Suprapubic skin (tissue), 4 donors: ENCODE measurements at places on chromosomes 7 and 10. TPM values are rescaled to one million over a fixed set of nuclear protein-coding genes. Genes with fewer than 3 reads are reported as not detected.

DNA sequence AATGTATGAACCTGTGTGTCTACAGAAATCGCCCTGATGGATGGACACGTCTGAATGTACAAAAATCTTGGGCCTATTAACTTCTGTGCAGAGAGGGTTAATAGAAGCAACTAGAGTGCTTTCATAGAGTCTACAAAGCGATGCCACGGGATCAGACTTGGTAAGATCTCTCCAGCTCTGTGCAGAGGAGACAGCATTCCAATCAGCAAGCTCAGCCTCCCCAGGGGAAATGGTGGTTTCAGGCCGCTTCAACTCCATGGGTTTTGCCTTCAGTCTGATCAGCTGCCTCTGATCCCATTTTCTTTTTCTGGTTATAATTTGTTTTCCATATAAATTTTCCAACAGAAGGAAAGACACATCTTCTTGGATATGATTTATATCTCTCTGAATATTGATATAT is 35.1 kb upstream of the COBL start:
- no peak for DNase-seq

DNA sequence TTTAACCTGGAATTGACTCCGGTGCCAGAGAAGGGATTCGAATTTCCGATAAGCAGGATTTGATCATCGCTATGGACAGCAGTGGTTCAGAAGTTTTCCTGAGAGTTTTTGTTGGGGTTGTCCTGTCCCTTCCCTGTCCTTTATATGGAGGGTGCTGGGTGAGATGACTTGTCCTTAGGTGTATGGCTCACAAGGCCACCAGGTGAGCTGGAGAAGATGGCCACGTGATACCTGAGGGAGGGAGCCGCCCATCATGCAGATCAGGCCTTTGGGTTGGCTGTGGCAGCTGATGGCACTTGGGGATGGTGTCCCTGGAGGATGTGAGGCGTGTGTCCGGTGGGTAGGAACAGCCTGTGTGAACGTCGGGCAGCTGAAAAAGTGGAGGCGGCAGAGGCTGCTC is 187.7 kb downstream of the PTPN20 start:
- no peak for DNase-seq

GRCh38 chr10:97687785-97688781 is 1.0 kb upstream of the AVPI1 start:
- no peak for DNase-seq

GRCh38 chr10:68096913-68097516 is 12.3 kb upstream of the MYPN start:
- no peak for DNase-seq

DNA sequence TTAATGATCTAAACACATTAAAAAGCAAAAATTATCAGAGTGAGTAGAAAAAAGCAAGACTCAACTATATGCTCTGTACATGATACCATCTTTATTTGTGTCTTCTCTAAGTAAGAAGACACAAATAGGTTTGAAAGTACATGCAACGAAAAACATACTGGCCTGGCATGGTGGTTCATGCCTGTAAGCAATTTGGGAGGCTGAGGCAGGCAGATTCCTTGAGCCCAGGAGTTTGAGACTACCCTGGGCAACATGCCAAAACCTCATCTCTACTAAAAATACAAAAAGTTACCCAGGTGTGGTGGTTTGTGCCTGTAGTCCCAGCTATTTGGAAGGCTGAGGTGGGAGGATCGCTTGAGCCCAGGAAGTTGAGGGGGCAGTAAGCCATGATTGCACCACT is 78.1 kb upstream of the TOMM7 start:
- DNase-seq = no peak

- DNase-seq = no peak
Measured at GRCh38 chr7:85765698-85766298, 578.9 kb upstream of the SEMA3D start.

- DNase-seq = no peak
Measured at GRCh38 chr7:4279216-4279615, 402.9 kb upstream of the FOXK1 start.

DNA sequence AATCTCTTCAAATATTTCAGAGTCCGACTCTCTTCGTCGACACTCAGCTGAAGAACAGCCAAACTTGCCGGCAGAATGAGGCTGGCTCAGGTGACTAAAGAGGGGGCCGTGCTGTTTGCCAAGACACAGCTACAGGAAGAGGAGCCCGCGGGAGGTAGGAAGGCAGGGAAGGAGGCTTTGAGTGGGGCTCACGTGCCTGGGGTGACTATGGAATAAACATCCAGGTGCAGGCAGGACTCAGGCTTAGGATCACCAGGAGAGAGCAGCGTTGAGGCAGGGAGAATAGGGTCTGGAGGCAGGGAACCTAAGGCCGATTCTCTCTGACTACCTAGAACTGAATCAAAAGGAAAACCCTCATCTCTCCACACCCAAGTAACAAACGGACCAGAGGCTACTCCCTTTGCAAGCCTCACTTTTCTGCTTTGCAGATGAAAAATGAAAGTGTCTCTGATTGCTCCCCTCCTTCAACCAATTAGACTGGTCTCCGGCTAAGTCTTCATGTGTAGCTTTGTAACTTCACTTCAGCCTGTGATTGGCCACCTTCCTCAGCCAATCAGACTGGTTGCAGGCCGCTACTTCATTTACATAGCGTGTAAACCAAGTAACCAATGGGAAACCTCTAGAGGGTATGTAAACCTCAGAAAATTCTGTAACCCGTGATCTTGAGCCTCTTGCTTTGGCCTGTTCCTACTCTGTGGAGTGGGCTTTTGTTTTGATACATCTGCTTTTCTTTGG is 19.7 kb upstream of the BNIP3 start:
- DNase-seq = no peak

DNA sequence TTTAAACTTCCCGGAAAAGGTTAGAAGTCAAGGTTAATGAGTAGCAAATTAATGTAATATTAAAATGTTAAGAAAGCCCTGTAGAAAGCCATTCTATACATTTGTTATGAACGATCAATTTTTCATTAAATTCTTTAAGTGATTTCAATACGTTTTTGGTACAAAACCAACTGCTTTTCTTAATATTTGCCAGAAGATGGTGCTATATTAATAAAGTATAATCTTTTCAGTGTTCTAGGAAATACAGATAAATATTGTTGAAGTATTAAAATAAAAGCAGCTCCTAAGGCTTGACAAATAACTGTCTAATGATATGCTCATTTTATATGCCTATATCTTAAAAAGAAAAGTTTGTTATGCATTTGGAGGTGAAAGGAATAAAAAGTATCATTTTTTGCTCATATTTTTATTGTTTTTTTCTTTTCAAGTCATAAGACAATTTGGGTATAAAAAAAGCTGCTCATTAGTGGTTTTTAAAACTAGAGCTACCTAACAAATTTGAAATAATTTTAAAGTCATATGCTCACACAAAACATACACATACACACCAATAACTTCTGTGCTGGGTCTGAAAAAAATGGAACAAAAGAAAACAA is 130.3 kb upstream of the POT1 start:
- DNase-seq = no peak

- no peak for DNase-seq
Measured at GRCh38 chr7:88922944-88923343, 127.4 kb upstream of the TEX47 start.

- DNase-seq = no peak
Measured at GRCh38 chr10:5620966-5621365, 45.4 kb downstream of the ASB13 start.

- no peak for DNase-seq
Measured at GRCh38 chr7:102407910-102408309, 11.7 kb downstream of the PRKRIP1 start.

DNA sequence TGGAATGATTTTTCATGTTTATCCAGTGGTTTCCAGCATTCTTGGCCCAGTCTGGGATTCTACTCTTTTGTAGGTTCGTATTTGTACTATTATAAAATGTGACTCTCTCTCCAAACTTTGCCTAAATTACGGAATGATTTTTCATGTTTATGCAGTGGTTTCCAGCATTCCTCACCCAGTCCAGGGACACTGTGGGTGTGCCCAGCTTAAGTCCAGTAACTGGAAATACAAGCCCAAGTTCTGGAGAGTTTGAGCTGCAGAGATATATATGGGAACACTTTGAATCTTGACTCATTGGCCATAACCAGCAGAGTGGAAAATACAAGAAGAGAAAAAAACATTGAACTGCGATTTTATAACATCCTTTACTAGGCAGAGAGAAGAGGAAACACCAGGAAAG is 5.9 kb upstream of the MAGI2 start:
- DNase-seq = no peak

DNA sequence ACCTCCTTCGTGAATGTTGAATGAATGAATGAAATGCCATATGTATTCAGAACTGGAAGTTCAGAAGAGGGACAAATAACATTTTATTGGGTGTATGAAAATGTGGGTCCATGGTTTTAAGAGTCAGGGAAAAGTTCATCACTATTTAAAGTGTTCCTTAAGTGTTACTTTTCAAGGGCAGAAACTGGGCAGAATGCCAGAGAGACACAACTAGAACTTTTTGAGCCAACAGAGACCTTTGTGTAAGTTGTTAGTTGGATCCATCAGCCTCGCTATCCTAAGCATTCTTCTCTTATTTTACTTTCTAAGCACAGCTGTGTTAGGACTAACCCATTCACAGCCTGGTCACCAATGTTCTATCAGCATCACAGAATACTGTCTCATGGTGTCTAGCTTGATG is 13.6 kb upstream of the TAF3 start:
- DNase-seq = no peak

GRCh38 chr7:114527589-114527988 is 113.0 kb downstream of the FOXP2 start:
- DNase-seq = no peak

- no peak for DNase-seq
Measured at GRCh38 chr10:18104223-18104872, 35.9 kb upstream of the CACNB2 start.

- DNase-seq = no peak
Measured at GRCh38 chr7:668139-668931, 58.2 kb upstream of the DNAAF5 start.

DNA sequence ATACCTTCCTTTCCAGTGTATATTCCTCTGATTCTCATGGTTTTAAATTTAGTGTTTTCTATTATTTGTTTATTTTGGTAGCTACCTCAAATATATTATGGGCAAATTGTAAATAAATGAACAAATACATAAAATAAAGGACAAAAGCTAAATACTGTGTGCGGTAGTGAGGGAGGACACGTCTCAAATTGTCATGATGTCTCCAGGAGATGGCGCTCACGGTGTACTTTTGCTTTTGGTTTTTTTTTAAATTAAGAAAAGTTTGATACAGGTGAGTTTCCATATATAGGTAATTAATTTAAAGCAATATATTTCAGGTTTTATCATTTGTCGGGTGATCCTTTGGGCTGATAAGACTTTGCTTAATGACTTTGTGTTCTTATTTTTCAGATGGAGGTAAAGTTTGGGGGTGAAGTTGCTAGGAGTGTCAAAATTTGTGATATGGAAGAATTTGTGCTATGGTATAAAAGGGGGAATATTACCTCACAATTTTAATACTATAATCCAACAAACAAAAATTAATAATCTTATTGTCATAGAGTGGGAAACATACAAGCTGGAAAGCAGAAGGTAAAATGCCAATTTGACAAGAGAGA is 68.4 kb upstream of the TMEM229A start:
- DNase-seq = no peak

DNA sequence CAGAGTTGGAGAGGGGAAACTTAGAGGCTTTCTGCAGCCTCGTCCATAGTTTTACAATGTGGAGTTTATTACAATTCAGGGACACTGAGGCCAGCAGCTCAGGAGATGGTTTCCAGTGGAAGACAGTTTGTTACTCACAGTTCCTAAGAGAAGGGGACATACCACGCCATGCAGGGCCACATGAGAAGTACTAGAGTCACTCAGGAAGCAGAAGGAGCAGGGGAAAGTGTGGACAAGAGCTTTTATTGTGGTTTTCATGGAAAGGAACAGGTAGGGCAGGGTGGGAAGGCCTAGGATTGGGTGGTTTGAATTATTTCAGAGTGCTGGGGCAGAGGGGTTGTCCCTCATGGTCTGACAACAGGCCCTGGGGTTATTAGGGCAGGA is 292.1 kb upstream of the IGFBP3 start:
- no peak for DNase-seq

DNA sequence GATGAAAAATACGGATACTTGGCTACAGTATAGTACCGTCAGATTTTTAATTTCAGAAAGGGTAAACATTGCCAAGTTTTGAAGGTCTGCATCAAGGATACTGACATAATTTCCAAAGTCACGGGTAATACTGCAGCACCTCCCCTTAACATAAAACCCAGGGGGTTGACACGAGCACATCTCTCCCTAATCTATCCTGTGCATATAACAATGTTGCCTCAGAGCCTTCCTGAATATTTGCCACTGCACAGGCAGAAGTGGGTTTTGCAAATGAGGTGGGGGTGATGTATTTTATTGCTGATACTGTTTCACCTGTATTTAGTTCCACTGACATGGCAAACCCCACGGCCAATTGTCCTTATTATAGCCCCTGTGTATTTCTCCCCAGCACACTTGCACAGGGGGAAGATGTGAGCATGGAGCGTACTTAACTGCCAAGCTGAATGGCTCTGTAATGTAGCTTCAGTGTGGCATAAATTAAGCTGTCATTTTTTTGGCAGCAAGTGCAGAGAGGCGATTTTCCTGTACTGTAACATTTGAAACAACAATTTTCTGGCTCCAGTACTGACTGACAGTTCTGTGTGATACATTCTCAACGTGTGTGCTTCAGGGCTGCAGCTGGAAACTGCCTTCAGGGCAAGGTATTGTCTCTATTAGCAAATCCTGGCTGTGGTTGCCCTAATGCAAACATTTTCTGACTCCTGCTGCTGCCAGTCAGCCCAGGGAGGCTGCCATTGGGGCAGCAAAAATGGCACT is 299.6 kb upstream of the SP4 start:
- DNase-seq = no peak

- no peak for DNase-seq
Measured at GRCh38 chr7:74338366-74339108, 49.3 kb downstream of the CLIP2 start.

Gene CPA1
- not detected for total RNA-seq

Gene ASZ1
- total RNA-seq = not detected

Gene FAM25C
- 28.6 TPM for total RNA-seq

Gene RGR
- not detected for total RNA-seq

Gene FUOM
- 13.8 TPM for total RNA-seq

Gene CPVL
- total RNA-seq = 10.9 TPM

Gene NUTM2B
- total RNA-seq = 0.24 TPM

Gene SLC26A3
- total RNA-seq = not detected

Gene GSAP
- total RNA-seq = 52.8 TPM

Gene ZNF488
- 3.3 TPM for total RNA-seq
